ENCODE measurements at places on chromosomes 6 and 20.

- DNase-seq, result no peak
These were observed 3.2 kb upstream of the ID4 start for GRCh38 chr6:19833947-19834346.

- no peak for DNase-seq
These were observed 24.2 kb downstream of the PDRG1 start for GRCh38 chr20:31927627-31928159.

- DNase-seq, result no peak
These were observed 341.9 kb downstream of the ARHGAP18 start for GRCh38 chr6:129368076-129368475.

DNA sequence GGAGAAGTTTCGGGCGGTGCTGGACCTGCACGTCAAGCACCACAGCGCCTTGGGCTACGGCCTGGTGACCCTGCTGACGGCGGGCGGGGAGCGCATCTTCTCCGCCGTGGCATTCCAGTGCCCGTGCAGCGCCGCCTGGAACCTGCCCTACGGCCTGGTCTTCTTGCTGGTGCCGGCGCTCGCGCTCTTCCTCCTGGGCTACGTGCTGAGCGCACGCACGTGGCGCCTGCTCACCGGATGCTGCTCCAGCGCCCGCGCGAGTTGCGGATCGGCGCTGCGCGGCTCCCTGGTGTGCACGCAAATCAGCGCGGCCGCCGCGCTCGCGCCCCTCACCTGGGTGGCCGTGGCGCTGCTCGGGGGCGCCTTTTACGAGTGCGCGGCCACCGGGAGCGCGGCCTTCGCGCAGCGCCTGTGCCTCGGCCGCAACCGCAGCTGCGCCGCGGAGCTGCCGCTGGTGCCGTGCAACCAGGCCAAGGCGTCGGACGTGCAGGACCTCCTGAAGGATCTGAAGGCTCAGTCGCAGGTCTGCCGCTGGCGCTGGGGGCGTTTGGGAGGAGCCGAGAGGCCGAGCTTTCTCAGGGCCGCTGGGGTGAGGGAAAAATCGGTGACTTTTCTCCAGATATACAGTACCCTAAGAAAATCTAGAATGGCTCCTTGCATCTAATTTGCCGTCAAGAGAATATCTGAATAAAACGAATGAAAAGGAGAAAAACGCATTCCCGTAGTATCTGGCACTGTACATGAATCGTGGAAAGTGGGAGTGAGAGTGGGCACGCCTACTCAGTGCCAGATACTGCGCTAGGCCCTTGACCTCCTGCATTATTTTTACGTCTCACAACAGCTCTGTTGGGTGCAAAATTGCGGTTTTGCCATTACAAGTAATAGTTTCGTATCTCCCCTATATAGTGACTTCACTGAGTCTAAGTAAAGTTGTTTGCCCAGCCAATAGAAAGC is 1.0 kb downstream of the CALHM6 start:
- peak; percentile 66 for DNase-seq

GRCh38 chr20:2451939-2452732 is 18.5 kb downstream of the SNRPB start:
- DNase-seq, result peak; percentile 83

DNA sequence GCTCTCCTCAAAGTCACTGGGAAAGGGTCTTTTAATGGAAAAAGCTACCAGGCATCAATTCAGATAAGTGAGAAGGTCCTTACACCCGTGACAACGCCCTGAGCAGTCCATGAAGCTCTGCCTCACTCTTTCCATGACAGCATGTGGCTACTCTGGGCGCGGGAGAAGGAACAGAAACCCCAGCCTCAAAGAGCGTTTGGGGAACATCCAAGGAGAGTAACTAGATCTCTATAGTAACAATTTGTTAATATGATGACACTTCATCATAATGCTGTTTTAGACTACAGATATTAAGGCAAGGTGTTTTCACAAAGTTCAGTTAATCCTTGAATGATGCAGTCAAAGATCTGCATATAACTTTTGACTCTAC is 55.2 kb downstream of the KIF6 start:
- DNase-seq, result no peak

DNA sequence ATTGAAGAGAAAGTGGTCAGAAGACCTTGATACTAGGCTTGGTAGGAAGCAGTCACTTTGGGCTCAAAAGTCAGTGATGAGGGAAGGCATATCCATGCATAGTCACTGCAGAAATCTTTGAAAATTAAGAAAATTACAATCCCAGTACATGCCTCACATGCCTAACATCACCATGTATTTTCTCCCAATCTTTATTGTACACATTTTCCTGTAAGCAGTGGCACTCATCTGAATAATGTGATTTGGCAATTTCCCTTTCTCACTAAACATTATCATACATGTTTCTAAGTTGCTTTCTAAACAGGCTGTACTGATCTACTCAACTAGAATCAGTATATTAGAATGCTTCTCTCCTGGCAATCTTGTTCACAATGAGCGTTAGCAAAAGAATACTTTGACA is 280.7 kb upstream of the SUPT3H start:
- no peak for DNase-seq

DNA sequence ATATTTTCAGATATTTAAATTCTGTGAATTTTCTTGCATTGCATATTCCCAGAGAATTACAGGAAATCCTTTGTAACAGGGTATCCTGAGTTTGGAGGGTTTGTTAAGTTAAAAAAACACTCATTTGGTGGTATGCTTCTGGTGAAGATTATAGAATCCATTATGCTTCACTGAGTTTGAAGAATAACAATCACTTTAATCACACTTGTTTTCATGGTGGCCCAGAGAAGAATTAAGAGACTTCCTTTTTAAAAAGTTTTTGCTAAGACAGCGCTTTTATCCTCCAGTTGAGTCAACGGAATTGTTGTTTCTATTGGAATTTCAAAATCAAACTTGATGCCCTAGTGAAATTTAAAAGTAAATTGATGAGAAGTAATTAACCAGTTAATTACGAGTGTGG is 17.4 kb downstream of the PLEKHG1 start:
- no peak for DNase-seq

DNA sequence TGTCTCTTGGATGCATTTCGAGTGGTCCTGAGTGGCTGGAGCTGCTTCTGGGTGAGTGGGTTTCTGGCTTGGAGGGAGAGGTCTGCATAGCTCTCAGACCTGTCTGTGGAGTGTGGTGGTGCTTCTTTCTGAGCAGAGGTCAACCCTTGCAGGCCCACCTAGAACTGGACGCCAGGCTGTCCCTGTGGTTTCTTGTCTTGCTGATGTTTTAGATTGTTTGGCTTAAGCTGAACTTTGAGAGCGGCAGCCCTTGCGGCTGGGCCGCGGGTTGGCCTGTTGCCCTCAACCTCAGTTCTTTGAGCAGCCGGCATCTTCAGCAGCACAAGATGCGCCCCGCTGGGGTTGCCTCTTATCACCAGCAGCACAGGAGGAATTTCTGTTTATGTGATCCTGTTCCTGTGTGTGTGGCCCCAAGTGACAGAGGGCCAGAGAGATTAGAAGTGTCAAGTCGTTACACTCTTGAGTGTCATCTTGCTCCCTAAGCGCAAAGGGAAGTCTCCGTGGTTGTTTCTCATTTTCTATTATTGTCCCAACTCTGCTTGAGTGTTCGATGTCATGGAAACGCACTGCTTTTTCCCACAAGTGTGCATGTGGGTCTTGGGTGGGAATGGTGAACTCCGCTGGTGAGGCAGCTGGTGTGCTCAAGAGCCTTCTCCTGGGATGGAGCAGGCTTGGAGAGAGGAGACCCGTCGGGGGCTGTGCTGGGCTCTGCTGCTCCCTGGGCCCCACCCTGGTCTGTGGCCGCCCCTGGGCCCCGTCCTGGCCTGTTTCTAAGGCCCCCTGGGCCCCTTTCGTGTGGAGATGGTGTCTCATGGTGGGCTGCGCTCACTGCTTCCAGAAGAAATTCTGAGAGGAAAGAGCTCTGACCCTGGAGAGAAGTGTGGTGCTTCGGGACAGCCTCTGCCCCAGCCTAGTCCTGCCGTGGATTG is 20.1 kb upstream of the SLC22A1 start:
- DNase-seq, result no peak

DNA sequence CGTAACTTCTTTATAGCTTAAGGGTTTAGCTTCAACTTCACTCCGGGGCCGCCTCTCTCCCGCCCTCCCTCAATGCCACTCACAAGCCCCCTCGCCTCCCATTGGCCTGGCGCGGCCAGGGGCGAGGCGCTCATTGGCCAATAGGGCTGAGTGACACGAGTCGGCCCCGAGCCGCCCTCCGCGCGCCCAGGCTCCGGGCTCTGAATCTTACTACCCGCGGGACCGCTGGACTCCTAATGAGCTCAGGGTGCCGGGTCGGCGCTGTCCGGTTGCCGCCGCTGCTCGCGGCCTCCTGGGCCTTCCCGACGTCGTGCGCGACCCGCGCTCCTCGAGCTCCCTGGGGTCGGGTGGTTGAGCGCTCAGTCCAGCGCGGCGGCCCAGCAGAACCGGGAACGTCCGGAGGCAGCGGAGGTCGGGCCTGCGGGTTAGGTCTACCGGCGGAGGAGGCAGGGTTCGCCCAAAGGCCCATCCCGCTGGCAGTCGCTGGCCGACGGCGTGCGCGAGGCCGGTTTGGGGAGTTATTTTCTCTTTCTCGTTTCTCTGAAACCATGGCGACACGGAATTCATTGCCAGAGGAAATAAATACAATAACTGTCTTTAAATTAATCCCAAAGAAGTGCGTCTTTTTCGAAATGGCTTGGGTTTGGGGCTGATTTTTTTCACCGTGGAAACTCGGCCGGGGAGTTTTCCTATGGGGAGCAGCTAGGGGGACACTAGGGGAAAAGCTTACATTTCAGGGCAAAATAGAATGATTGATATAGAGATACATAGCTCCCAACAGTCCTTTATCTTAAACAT is at the start of gene SIM1:
SIM1 (minus strand) TSS at position 19 of the 798 bp plus-strand sequence. CDS start 1,453 bp downstream, outside the sequence.
- peak; percentile 30 for DNase-seq

- no peak for DNase-seq
These were observed 31.1 kb upstream of the NUP153 start for GRCh38 chr6:17737704-17738252.
